ENCODE measurements at places on chromosomes 2 and 18.
A peak's percentile ranks its signal among the peaks of the same experiment; 100 is the strongest.

GRCh38 chr2:46816846-46817726 is 98.5 kb downstream of the MCFD2 start:
- no peak for DNase-seq

- no peak for DNase-seq
Observed at GRCh38 chr2:15168116-15168515, 393.0 kb downstream of the NBAS start.

GRCh38 chr2:173402405-173402974 is 47.8 kb downstream of the CDCA7 start:
- peak; percentile 60 for DNase-seq

DNA sequence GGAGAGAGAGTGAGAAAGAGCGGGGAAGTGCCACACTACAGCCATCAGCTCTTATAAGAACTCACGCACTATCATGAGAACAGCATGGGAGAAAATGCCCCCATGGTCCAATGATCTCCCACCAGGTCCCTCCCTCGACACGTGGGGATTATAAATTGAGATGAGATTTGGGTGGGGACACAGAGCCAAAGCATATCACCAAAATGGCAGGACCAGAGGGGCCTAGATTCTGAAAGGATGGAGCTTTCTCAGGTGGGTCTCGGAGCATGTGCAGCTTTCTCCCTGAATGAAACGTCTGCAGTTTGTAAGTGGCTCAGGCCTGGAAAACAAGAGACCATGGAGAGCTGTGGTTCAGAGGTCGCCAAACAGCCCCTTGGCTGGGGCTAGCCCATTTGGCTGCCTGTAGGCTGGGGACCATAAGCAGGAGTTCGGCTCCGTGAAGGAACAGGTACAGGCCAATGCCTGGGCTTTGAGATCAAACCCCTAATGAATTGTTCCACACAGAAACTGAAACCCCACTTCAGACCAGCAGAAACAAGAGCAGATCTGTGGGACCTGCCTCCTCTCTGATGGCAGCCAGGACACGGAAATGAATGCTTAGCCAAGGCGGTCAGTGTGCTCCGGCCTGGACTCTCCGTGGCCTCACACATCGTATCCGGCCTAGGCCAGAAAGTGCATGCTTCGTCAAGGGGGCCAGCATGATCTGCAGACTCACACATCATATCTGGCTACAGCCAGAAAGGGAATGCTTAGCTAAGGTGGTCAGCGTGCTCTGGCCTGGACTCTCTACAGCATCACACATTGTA is 111.2 kb upstream of the TMEM18 start:
- DNase-seq = no peak

DNA sequence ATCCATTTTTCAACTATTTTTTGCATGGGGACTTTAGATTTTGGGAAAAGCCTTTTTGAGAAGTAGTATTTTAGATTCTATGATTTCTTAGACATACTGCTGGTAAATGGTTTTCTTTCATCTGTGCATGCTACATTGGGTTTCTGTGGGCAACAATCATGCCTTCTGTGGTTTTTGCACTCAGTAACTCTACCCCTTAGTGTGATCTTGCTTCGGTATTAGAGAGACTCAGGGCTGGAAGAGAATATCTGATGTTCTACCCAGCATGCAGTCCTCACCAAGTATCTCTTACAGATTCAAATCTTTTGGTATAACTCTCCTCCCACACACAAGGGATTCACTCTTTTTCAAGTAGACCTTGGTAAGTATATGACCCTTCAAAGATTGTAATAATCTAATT is 183.0 kb downstream of the PMAIP1 start:
- DNase-seq = no peak

DNA sequence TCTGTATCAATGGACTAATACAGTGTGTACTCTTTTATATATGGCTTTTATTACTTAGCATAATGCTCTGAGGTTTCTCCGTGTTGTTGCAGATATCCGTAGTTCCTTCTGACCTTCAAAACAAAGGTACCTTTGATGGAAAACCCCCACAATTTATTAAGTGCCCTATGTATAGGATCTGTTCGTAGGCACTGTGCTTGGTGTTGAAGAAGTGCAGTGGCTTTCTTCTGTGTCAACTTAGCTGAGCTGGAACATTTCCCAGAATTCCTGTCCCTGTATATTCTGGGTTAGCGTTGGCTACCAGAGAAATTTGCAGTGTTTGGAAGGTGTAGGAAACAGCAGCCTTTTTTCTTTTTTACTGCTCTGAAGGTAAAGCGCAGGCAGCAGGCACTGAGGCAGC is 56.3 kb upstream of the MSH2 start:
- DNase-seq = no peak

GRCh38 chr2:194705398-194705797 is 951.6 kb upstream of the SLC39A10 start:
- DNase-seq = no peak

GRCh38 chr2:35082072-35082471 is 1273.5 kb upstream of the CRIM1 start:
- DNase-seq = no peak

DNA sequence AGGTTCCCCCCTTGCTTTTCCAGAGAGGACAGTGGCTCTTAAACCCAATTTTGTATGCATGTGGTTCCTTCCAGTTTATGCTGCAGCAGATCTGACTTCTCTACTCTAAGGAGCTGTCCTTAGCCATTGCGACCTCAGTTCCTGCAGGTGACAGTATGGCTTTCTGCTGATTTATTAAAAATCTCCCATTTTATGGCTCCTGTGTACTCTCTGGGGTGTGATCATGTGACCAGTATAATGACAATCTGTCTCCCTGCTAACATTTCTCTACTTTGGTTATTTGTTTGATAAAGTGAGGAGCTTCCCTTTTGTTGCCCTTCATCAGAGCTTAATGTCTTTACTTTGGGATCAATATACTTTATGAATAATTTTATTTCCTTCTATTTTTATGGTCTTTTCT is 148.7 kb upstream of the VRK2 start:
- no peak for DNase-seq
